ENCODE measurements at places on chromosomes 13 and 19.

DNA sequence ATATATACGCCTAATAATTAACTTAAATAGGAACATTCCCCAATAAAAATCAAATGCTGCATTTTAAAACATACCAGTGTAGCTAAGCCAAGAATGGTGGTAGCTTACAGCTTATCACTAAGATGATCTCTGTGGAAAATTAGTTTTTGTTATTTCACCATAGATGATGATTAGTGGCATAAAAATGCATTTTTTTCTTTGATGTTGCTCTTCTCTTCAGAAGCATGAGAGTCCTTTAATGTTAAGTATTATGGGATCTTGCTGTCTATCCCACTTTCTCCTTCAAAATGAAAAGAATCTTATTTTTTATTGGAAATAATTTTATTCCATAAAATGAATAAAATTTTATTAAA is 731.0 kb downstream of the SLITRK1 start:
- no peak for DNase-seq

GRCh38 chr19:15268928-15269253 is 36.6 kb upstream of the EPHX3 start:
- DNase-seq: no peak

GRCh38 chr13:113383089-113383488 is 19.2 kb upstream of the GRTP1 start:
- no peak for DNase-seq

DNA sequence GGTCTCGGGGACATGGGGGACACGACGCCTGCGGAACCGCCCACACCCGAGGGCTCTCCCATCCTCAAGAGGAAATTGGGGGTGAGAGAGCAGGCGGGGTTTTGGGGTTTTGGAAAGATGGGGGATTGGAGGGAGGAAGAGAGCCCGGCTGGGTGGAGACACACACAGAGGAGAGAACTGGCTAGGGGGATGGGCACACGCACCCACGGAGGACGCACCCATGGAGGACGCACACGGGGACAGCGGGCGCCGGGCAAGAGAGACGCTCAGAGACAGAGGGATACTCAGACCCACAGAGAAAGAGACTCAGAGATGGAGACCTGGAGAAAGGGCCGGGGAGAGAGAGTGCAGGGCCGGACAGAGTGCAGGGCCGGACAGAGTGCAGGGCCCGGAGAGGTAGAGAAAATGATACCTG is 52.1 kb downstream of the MAP4K1 start:
- no peak for DNase-seq

GRCh38 chr19:12779162-12779993 is 4.0 kb upstream of the HOOK2 start:
- DNase-seq: no peak

GRCh38 chr13:98676239-98676638 is 76.2 kb downstream of the SLC15A1 start:
- no peak for DNase-seq

DNA sequence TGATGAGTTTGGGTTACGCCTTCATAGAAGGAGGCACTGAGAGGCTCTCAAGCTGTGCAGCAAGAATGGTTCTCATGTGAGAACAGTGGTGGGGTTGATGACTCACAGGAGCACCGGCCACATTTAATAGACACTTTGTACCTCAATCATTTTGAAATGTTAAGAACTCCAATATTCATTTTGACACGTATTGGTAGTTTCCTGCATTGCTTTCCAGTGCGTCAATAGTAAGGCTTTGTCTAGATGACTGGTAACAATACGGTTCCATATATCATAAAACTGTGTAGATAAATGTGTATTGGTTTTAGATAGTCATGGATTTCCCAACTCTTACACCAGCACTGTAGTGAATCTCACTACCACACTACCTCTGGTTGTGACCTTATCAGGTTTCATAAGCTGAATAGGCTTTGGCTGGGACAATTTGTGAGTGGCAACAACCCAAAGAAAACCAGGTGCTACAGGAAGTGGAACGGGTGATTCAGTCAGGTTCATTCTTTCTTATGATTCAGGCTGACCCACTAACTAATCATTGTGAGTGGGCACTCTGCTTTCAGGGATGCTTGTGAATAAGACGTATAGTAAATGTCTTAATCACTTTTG is 362.6 kb downstream of the KLF5 start:
- no peak for DNase-seq

GRCh38 chr13:33448889-33449288 is 163.3 kb upstream of the STARD13 start:
- no peak for DNase-seq

DNA sequence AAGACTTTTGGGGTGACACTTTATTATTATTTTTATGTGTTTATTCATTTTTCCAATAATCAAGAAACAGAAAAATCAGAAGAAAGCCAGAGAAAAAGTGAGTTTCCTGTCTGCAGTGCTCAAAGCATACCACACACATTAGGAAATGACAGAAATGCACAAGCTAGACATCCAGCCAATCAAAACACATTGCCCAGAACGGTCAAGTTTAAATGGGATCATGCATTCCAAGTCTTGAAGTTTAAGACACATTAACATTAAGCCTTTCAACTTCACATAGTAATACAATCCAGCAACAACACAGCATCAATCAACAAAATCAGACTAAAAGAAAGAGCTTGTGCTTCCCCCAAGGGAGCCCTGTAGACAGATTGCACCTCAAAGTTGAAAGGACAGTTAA is 28.7 kb upstream of the MEDAG start:
- DNase-seq: no peak

DNA sequence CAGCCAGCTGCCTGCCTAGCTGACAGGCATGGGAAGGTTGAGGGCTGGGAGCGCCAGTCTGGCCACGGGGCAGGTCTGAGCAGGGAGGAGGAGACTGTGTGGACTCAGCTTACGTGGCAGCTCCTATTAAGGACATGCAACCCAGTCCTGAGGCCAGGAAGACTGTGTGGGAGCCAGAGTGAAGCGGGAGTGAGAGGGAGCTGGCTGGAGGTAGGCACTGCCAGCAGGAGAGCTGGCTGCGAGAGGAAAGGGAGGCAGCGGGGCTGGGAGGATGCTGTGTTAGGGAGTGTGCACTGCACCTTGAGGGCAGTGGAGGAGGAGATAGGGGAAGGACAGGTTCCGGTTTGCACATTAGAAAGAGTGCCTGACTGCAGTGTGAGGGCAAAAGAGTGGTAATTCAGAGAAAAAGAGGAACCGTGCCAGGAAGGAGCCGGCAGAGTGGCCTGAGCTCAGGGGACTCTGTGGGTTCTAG is 99.2 kb downstream of the SLC7A1 start:
- DNase-seq: no peak

DNA sequence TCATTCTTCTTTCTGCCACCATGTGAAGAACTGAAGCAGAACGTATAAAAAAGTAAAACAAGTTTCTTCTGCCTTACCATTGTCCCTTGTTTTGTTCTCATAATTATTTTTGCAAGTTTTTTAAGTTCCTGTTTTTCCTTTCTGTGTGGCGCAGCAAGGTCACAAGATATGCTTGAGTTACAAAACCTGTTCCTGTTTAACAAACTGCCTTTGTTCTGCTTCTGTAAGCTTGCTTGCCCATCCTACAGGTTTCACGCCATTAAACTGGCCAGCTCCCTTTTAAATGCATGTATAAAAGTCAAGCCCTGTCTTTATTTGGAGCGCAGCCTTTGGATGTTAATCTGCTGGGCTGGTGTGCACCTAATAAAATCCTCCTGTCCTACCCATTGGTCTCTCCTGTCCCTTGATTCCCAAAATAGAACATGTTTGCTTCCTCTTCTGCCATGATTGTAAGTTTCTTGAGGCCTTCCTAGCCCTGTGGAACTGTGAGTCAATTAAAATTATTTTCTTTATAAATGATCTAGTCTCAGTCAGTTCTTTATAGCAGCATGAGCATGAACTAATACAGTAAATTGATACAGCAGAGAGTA is 1115.4 kb downstream of the SLITRK1 start:
- no peak for DNase-seq

- DNase-seq: no peak
These were observed 18.4 kb upstream of the KPNA3 start for GRCh38 chr13:49810567-49811526.

GRCh38 chr19:30439310-30439709 is 67.1 kb downstream of the ZNF536 start:
- DNase-seq: no peak

GRCh38 chr13:26961890-26962615 is 201.5 kb upstream of the GPR12 start:
- no peak for DNase-seq
